ENCODE measurements at places on chromosomes 5 and 9. TPM values are rescaled to one million over a fixed set of nuclear protein-coding genes. Genes with fewer than 3 reads are reported as not detected.

The SERINC5 gene
- 60.4 TPM for total RNA-seq

The PHAX gene
- total RNA-seq = 23.2 TPM

The ZNF367 gene
- total RNA-seq = 0.67 TPM

The GDA gene
- total RNA-seq = 0.20 TPM

The BTNL8 gene
- total RNA-seq = 4.5 TPM

The PCDHB15 gene
- total RNA-seq = 2.5 TPM

The PRLR gene
- 1.6 TPM for total RNA-seq

The CRHBP gene
- 0.26 TPM for total RNA-seq

The IRX2 gene
- 56.4 TPM for total RNA-seq

The SPINK4 gene
- not detected for total RNA-seq

GRCh38 chr5:79850941-79851340 is 140.1 kb downstream of the MTX3 start:
- DNase-seq = no peak
- no peak overlapping the region for H3K4me3 ChIP-seq
- H3K27me3 ChIP-seq = no peaks in the 10 kb centered on the region
- no peak overlapping the region for H3K27ac ChIP-seq

- H3K4me1 ChIP-seq = no peaks in the 10 kb centered on the region
- no peak for DNase-seq
- no peak overlapping the region for H3K27ac ChIP-seq
- H3K36me3 ChIP-seq = no peaks in the 10 kb centered on the region
- H3K4me3 ChIP-seq = no peak overlapping the region
Observed at GRCh38 chr9:110334183-110334582, 3.5 kb downstream of the TXNDC8 start.

- H3K4me3 ChIP-seq = no peak overlapping the region
- no peak for DNase-seq
- no peaks in the 10 kb centered on the region for H3K36me3 ChIP-seq
- no peaks in the 10 kb centered on the region for H3K4me1 ChIP-seq
- no peak overlapping the region for H3K27ac ChIP-seq
- no peaks in the 10 kb centered on the region for H3K27me3 ChIP-seq
Observed at GRCh38 chr9:28792716-28793115, 1219.4 kb upstream of the C9orf72 start.

DNA sequence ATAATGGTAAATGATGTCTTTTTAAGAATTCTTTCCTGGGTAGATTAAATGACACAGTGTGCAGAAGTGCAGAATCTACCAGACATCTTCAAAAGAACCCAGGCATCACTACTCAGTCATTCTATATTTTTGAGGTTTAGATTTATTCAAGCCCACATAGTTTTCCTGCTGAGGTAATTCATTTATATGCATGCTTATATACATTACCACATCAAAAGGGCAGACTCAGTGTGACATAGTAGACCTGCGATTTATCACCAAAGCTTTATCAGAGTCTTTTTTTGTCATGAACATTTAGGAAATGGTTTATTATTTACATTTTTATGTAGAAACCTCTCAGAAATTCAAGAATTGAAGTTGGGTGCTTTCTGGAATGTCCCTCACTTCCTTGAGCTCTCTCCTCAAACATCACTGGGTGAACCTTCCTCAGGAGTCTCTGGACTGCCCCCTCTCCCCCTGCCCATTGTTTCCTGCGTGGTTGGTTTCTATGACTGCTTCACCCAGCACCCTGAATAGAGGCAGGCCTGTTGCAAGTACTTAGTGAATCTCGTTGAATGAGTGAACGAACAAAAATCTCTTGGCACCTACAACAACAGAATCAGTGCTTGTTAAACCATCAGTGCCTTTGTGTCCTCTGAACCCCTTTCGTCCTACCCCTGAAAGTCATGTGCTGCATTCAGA is 42.5 kb downstream of the ADAMTS16 start:
- no peak for DNase-seq
- H3K4me3 ChIP-seq = no peak overlapping the region
- H3K36me3 ChIP-seq = no peaks in the 10 kb centered on the region
- no peaks in the 10 kb centered on the region for H3K4me1 ChIP-seq
- no peaks in the 10 kb centered on the region for H3K27me3 ChIP-seq

DNA sequence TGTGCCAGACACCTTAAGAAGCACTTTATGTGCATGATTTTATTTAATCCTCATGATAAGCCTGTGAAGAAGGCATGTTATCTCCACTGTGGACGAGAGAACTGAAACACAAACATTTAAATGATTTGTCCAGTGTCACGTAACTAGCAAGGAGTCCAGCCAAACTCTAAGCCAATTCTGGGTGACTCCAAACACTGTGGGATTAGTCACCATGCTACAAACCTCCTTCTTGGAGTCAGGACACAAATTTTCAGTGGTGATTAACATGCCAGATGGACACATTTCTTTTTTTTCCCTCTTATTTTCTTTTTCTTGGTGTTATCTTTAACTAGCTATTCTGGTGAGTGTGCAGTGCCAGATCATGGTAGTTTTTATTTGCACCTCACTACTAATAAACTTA is 316.8 kb downstream of the NDUFS4 start:
- H3K36me3 ChIP-seq = no peaks in the 10 kb centered on the region
- H3K27me3 ChIP-seq = no peaks in the 10 kb centered on the region
- H3K27ac ChIP-seq = no peak overlapping the region
- H3K4me3 ChIP-seq = no peak overlapping the region
- no peaks in the 10 kb centered on the region for H3K4me1 ChIP-seq
- no peak for DNase-seq

GRCh38 chr9:114417511-114417910 is 29.7 kb upstream of the AKNA start:
- H3K36me3 ChIP-seq = no peaks in the 10 kb centered on the region
- H3K27me3 ChIP-seq = no peaks in the 10 kb centered on the region
- H3K27ac ChIP-seq = no peak overlapping the region
- H3K4me1 ChIP-seq = no peaks in the 10 kb centered on the region
- DNase-seq = no peak

- H3K4me3 ChIP-seq = no peak overlapping the region
- no peak for DNase-seq
- H3K27me3 ChIP-seq = no peaks in the 10 kb centered on the region
Observed at GRCh38 chr5:141529002-141529401, 40.1 kb downstream of the PCDHGC5 start.

- H3K4me1 ChIP-seq = peaks cover 20% of the 10 kb centered on the region
- H3K36me3 ChIP-seq = no peaks in the 10 kb centered on the region
- H3K4me3 ChIP-seq = no peak overlapping the region
- H3K27ac ChIP-seq = no peak overlapping the region
- H3K27me3 ChIP-seq = no peaks in the 10 kb centered on the region
Observed at GRCh38 chr9:96140296-96141127, 161.5 kb downstream of the HSD17B3 start.

DNA sequence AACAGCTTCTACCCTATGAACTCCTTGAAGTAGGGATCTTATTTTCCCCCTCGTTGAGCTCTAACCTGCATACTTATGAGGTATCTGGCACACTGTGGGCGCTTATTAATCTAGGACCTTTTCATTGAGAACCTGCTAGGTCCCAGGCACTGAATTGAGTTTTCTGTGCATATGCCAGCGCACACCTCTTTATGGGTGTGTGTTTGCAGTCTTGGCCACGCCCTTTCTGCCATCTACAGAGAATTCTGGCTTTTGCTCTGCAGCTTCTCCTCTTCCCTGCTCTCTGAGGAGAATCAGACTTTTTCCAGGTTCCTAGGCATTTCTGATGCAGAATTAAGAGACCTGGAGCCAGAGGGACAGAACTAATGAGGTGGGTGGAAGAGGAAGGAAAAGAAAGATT is 25.4 kb upstream of the SSBP2 start:
- no peak overlapping the region for H3K4me3 ChIP-seq
- H3K36me3 ChIP-seq = no peaks in the 10 kb centered on the region
- H3K4me1 ChIP-seq = peaks cover 19% of the 10 kb centered on the region
- H3K27me3 ChIP-seq = no peaks in the 10 kb centered on the region
- H3K27ac ChIP-seq = no peak overlapping the region

- no peak overlapping the region for H3K4me3 ChIP-seq
- no peak for DNase-seq
- no peaks in the 10 kb centered on the region for H3K4me1 ChIP-seq
- no peak overlapping the region for H3K27ac ChIP-seq
- no peaks in the 10 kb centered on the region for H3K36me3 ChIP-seq
Observed at GRCh38 chr5:57683036-57683630, 200.5 kb upstream of the ACTBL2 start.

DNA sequence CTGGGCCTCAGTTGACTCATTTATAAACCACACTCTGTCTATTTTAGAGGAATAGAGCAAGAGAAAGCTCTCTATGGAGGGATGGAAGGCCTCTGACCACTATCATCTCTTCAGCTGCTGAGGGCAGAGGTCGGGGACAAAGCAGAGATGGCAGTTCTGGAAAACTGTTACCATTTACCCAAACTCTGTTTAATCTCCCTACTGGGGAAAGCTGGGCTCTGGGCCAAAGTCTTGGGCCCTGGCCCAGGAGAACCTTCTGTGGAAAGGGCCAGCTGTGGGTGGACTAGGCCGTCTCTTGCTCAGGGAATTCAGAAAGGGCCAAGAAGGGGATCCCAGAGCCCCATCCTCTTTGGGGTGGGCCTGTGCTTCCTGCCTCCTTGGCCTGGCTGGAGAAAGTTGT is 100.0 kb downstream of the PSD2 start:
- H3K27me3 ChIP-seq = no peaks in the 10 kb centered on the region
- no peak overlapping the region for H3K4me3 ChIP-seq
- H3K27ac ChIP-seq = no peak overlapping the region
- H3K4me1 ChIP-seq = peaks cover 4% of the 10 kb centered on the region

DNA sequence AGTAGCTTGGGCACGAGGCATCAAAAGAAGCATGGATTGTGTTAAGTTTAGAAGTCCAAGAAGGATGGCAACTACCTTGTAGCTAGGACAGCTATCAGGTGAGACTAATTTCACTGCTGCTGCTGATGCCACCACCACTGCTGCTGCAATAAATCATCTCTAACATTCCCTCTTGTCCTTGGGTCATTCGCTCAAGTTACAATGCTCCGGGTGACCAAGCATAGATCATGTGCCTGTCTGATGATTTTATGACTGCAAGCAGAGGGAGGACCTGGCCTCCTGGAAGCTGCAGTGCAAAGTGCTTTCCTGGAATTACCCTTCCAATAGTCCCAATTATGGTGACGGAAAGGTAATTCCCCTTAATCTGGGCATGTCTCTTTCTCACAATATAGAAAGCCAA is 334.4 kb downstream of the PRELID2 start:
- no peak overlapping the region for H3K4me3 ChIP-seq
- H3K27me3 ChIP-seq = no peaks in the 10 kb centered on the region
- H3K36me3 ChIP-seq = no peaks in the 10 kb centered on the region
- DNase-seq = no peak

- DNase-seq = no peak
- H3K4me1 ChIP-seq = no peaks in the 10 kb centered on the region
- no peak overlapping the region for H3K4me3 ChIP-seq
Observed at GRCh38 chr5:120808606-120809005, 344.5 kb downstream of the PRR16 start.

- no peaks in the 10 kb centered on the region for H3K36me3 ChIP-seq
- no peak overlapping the region for H3K4me3 ChIP-seq
- DNase-seq = no peak
- no peaks in the 10 kb centered on the region for H3K27me3 ChIP-seq
- H3K27ac ChIP-seq = peak overlapping the region; percentile 62
Observed at GRCh38 chr9:114953959-114954358, 23.6 kb upstream of the TNFSF8 start.

DNA sequence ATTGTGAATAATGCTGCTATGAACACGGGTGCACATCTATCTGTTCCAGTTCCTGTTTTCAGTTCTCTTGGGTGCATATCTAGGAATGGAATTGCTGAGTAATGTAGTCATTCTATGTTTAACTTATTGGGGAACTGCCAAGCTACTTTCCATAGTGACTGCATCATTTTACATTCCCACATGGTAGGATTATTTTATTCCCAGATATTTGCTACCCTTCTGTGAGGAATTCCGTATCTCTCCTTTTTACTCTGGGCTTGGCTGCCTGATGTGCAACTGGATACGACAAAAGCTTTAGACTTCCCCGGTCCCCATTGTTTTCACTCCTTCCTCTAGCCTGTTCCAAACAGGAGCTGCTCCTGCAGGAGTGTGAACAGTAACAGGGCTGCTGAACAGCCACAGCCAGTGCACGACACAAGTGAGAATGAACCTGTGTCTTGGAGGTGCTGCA is 7.2 kb downstream of the TAS2R1 start:
- H3K36me3 ChIP-seq = no peaks in the 10 kb centered on the region
- no peak overlapping the region for H3K4me3 ChIP-seq
- H3K27me3 ChIP-seq = no peaks in the 10 kb centered on the region
- no peaks in the 10 kb centered on the region for H3K4me1 ChIP-seq
- no peak for DNase-seq

GRCh38 chr5:163104464-163104863 is 332.9 kb upstream of the CCNG1 start:
- H3K27ac ChIP-seq = no peak overlapping the region
- DNase-seq = no peak
- H3K4me3 ChIP-seq = no peak overlapping the region

GRCh38 chr9:130331573-130331972 is 66.0 kb downstream of the HMCN2 start:
- no peak overlapping the region for H3K27ac ChIP-seq
- no peak overlapping the region for H3K4me3 ChIP-seq
- no peaks in the 10 kb centered on the region for H3K36me3 ChIP-seq

DNA sequence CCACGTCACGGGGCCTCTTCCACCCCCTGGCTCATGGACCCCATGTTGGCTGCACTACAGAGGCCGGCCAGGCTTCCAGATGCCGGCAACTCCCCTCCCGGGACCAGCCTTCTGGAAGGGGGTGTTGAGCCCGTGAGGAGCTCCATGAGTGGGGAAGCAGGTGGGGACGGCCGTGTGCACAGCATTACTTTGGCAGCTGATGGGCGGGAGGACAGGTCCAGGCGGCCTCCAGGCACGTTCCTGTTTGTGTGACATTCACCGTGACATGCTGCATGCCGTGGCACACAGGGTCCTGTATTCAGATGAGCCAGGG is 29.1 kb upstream of the ABO start:
- H3K4me1 ChIP-seq = no peaks in the 10 kb centered on the region
- no peak for DNase-seq
- H3K4me3 ChIP-seq = no peak overlapping the region
- no peaks in the 10 kb centered on the region for H3K27me3 ChIP-seq
- no peak overlapping the region for H3K27ac ChIP-seq

DNA sequence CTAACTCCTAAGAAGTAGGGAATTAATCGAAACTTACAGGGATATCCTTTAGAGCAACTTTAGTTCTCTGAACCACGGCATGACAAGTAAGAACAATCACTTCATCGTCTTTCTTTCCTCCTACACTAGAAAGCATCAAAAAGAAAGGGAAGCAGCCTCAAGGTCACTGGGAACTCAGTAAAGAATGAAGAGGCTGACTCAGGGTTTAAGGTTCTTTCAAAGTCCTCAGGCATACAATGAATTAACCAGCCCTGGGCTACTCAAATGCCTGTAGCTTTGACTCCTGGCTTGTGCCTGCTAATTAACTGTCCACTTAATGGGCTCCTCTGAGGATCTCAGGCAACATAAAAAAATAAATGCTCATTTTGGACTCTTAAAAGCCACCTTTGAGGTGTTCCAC is 102.0 kb downstream of the TRIM32 start:
- H3K27me3 ChIP-seq = no peaks in the 10 kb centered on the region
- no peak for DNase-seq
- H3K36me3 ChIP-seq = no peaks in the 10 kb centered on the region
- H3K4me3 ChIP-seq = no peak overlapping the region

- H3K4me3 ChIP-seq = no peak overlapping the region
- DNase-seq = no peak
- H3K27me3 ChIP-seq = no peaks in the 10 kb centered on the region
- H3K4me1 ChIP-seq = peaks cover 7% of the 10 kb centered on the region
- H3K36me3 ChIP-seq = no peaks in the 10 kb centered on the region
- no peak overlapping the region for H3K27ac ChIP-seq
Observed at GRCh38 chr9:34502471-34502870, 20.3 kb downstream of the ENHO start.

GRCh38 chr9:99370376-99370775 is 148.3 kb downstream of the SEC61B start:
- no peak overlapping the region for H3K27ac ChIP-seq
- no peak for DNase-seq
- no peaks in the 10 kb centered on the region for H3K36me3 ChIP-seq

Measured in upper lobe of right lung (tissue), 1 donor.